ENCODE measurements at places on chromosomes 3 and 15.

GRCh38 chr15:64530918-64531317 is 70.5 kb downstream of the ZNF609 start:
- no peak for DNase-seq

DNA sequence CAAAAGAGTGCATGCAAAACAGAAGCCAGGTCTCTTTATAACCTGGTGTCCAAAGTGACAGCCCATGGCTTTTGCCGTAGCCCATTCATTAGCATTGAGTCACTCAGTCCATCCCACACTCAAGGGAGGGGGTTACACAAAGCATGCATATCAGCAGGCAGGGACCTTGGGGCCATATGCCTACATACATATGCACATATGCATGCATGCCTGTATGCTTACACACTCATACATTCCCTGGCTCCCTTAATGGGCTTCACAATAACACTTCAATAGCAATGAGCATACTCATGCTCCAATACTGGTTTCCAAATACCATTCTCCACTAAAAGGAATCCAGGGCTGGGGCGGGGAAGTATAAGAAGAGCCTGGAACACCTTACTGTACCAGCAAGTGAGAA is 22.0 kb downstream of the TRPM1 start:
- DNase-seq: no peak

- DNase-seq: no peak
These were observed 2.2 kb downstream of the MBNL1 start for GRCh38 chr3:152270937-152271336.

DNA sequence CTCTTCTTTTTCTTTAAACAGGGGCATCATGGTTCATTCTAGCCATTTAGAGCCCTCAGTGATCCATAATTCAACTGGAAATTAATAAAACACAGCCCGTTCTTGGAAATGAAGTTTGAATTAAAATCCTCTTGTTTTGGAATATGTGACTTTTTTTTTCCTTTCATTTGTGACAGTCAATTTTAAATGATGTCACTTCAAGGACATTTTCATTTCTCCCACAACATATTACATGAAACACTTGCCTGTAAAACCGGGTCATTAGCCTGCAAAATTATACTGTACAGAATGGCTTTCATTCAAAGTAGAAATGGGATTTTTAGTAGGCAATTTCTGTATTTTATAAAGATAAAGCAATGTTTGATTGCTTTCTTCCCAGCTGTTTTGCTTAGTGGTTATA is 789 bp upstream of the SEMA6D start:
- no peak for DNase-seq

- DNase-seq: no peak
These were observed 537.5 kb upstream of the CCDC54 start for GRCh38 chr3:106839576-106840280.

DNA sequence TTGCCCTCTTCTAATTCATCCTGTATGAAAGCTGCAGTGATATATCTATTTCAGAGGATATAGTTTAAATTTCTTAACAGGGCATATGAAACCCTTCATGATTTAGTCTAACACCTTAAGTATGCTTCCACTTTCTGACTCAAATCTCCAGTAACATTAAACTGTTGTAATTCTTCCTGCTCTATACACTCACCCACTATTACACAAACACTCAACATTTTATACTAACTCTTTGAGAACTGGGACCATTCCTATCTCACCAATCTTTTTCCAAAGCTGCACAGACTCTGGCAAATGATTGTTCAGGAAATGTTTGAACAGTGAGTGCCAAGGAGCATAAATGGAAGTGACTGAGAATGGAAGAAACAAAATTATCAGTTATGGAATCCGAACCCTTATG is 560.4 kb upstream of the DPPA4 start:
- no peak for DNase-seq

DNA sequence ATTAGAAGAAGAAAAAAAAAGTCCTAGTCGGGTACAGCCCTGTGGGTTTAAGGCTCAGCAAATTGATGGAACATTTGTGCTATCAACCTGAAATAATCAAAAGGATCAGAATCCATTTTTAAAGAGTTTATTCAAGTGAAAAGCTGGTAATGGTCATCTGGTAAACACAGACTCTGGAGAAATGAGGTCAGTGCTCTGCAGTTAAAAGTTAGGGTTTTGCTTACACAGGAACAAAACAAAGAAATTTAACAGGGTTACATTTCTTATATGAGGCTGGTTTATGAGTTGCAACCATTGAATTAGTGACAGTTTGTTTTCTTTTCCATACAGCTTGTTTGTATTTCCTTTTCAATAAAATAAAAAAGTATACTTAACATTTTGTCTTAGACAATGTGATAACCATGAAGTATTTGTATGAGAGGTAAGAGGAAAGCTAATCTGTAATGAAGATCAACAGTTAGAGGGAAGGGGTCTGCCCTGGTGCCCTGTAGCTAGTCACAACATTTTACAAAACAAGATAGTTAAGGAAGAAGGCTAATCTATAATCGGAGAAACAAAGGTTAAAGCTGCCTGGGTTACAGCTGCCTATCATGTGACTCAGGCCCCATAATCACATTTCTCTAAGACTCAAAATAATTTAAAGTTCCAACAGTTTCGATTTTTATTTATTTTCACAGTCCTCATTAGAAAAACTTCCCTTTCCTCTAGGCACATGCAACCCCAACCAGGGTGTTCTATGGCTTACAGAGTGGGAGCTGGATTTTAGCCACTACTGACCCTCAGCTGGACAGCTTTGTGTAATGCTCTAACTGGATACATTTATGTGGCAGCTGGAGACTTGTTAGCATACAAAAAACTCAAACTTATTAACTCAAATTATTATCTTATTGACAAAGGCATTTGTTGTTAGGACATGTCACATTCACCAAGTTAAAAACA is 98.1 kb upstream of the ACP3 start:
- DNase-seq: no peak

DNA sequence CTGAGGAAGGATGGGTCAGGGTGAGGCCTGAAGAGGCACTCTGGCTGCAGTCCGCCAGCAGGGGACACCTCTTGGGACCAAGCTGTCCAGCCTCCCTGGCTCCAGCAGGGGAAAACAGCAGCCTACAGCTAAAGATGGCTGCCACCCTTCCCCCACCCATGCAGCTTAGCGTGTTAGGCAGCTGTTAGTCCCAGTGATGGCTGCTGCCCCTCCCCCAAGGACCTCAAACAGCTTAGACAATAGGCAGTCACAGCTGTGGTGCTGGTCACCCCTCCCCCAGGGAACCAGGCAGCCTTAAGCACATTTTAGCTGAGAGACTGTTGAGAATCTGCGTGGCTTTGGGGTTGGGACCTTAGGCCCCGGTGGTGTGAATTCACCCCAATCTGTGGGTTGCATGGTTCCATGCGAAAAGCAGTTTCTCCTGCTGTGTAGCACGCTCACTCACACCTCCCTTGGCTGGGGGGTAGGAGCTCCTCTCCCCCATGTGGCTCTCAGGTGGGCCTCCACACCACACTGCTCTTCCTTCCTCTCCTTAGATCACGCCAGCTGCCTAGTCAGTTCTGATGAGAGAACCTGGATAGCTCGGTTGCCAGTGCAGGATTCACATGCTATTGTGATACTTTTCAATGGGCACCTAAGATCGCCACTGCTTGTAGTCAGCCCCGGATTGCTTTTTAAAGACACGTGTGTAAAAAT is 140.5 kb upstream of the CADPS start:
- DNase-seq: no peak

- DNase-seq: no peak
These were observed 8.9 kb downstream of the USP3 start for GRCh38 chr15:63513271-63513670.

GRCh38 chr3:169668957-169669741 is 5.6 kb upstream of the MECOM start:
- DNase-seq: peak; percentile 76

- DNase-seq: no peak
These were observed 339.1 kb downstream of the KCNH8 start for GRCh38 chr3:19487386-19487785.

- no peak for DNase-seq
These were observed 25.9 kb downstream of the SHISA5 start for GRCh38 chr3:48477959-48478520.

DNA sequence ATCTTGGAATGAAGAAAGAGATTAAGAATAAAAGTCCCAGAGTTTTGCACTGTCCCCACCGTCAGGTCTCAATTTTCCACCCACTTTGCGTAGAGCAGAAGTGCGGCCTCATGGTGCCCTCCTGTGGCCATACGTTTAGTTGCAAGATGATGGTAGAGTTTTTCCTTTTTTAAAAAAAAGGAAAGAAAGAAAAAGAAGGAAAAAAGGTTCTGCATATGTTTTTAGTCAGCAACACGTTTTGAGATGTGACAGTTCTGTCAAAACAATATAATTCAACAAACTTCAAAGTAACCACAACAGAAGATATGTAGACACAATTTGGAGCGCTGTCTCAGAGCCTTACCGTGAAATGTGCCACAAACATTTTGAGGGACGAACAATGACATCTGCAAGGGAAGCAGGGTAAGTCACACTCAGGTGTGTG is 24.6 kb downstream of the EBLN2 start:
- no peak for DNase-seq

DNA sequence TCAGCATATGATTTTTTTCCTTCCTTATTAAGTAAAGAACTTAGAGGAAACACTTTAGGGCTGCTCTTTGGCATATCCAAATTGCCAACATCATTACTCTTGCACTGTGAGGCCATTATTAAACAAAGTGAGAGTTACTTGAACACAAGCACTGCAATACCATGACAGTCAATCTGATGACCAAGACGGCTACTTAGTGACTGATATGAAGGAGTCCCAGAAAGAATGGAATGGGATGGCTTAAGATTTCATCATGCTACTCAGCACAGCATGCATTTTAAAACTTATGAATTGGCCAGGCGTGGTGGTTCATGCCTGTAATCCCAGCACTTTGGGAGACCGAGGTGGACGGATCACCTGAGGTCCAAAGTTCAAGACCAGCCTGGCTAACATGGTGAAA is 55.2 kb downstream of the FAM98B start:
- DNase-seq: no peak

GRCh38 chr3:143167969-143168854 is 48.6 kb downstream of the CHST2 start:
- no peak for DNase-seq

- no peak for DNase-seq
These were observed 17.5 kb upstream of the SPTSSB start for GRCh38 chr3:161388855-161389254.

DNA sequence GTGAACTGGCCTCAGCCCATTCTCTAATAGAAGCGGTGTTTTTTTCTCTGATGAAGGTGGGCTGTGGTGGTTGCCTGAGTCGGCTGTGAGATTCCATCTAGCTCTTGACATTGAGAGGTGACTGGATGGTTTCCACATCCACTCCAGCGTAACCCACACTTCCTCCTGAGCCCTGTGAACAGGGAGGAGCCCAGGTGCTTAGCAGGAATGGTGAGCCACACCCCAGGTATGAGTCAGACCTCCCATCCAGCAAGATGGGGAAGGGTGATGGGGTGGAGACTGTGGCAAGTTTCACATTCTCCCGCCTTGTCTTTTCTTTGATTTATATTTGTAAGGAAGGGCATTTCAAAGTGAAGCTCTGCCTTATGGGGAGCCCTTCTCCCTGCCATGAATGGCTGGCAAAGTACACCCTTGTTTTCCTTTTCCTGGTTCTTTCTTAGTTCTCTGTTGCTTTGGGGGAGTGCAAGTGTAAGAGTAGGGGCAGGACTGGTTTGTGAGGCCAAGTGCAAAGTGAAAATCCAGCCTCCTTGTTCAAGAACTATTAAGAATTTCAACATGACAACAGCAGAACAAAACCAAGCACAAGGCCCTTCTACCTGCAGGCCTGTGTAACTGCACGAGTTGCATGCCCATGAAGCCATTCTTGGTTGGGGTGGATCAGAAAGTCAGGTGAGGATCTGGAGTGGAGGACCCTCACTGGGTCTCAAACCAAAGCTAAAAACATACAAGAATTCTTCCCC is 4.6 kb upstream of the TPRG1 start:
- no peak for DNase-seq

DNA sequence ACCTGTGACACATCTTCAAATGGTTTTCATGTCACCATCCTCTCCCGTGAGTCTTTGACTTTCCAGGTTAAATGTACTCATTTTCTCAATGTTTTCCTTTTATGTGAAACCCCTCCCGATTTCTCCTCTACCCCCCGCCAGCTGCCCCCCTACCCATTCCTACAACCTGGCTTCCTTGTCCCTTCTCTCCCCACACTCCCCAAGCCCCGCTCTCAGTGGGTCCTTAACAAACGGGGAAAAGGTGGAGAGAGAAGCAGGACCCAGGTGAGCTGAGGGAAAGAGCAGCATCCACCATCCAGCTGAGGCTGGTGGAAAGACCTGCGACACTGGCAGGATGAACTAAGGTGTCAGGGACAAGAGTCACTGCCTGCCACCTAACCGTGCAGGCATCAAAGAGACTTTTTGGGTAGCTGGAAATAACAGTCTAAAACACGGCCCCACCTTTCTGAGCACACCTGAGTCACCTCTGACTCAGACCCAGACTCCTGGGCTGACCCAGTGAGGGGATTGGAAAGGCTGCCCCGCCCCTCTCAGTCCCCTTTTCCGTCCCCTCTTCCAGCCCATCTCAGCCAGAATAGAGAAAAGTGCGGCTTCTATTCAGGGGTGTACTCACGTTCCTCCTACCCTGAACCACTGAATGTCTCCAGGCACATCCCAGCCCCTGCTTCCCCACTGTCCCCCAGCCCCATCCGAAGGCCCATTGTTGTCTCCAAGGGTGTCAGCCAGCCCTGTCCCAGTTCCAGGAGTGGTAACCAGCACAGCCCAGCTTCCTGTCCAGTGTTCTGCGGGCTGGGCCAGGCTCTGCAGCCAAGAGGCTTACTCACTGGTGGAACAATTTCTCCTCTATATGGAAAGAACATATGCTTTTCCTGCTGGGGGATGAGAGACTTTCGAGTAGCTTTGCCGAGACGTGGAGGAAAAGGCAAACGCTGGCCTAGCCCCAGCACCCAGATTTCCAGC is 20.4 kb downstream of the ISG20 start:
- no peak for DNase-seq

- no peak for DNase-seq
These were observed 567.8 kb downstream of the ROBO1 start for GRCh38 chr3:79199966-79200365.

GRCh38 chr3:143241481-143241951 is 121.9 kb downstream of the CHST2 start:
- no peak for DNase-seq

DNA sequence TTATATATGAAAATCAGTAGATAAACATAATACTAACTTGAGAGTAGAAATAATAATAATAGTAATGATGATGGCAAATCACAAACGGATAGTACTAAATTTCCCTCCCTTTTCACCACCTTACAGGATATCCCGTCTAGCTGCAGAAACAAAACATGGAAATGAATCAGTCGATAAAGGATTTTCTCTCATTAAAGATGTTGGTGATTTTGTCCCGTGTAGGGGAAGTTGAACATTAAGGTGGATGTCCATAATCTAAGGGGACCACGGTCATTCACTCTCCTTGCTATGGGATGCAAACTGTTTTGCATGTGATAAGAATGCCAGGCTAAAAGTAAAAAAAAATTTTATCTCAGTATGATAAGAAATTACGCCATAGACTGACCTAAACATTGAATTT is 1027.7 kb upstream of the NR2F2 start:
- no peak for DNase-seq

- DNase-seq: no peak
These were observed 51.6 kb downstream of the GATM start for GRCh38 chr15:45326741-45327140.

Measured in left ventricle myocardium inferior (tissue), 1 donor.